ENCODE measurements at places on chromosomes 6 and 20.

- DNase-seq: peak; percentile 31
Observed at GRCh38 chr6:14211562-14211942, 94.0 kb downstream of the CD83 start.

GRCh38 chr6:120363429-120363828 is 970.9 kb downstream of the TBC1D32 start:
- no peak for DNase-seq

- DNase-seq: no peak
Observed at GRCh38 chr6:162053084-162053483, 674.5 kb downstream of the PRKN start.

- no peak for DNase-seq
Observed at GRCh38 chr6:169253337-169254238, at the start of gene THBS2. Gene THBS2 (minus strand): TSS chr6:169253846. CDS start chr6:169250784, 3,062 bp downstream.

DNA sequence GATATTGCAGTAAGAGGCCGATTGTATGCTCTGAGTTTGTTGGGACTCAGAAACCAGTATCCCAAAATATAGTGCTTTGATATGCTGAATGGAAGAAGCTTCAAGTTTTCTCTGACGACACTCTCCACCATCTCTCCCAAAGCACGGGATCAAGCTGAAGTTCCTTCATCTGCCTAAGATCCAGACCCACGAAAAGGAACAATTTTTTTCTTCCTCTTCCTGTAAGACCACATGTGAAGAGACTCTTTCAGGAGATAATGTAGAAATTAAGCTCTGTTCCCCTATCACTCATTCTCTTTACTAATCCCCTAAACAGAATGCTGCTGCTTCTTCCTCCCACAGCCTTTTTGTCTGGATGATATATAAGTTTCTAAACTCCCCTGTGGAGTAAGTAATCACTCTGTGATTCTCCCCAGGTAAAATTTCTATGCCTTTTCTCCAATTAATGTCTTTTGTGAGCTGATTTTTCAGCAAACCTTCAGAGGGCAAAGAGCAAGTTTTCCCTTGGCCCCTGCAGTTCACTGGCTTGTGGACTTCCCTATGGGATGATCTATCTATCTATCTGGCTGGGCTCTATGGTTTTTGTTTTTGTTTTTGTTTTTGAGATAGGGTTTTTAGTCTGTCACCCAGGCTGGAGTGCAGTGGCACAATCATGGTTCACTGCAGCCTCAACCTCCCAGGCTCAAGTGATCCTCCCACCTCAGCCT is 13.5 kb upstream of the PNRC1 start:
- DNase-seq: no peak

GRCh38 chr20:7305976-7306375 is 538.5 kb downstream of the BMP2 start:
- DNase-seq: no peak

DNA sequence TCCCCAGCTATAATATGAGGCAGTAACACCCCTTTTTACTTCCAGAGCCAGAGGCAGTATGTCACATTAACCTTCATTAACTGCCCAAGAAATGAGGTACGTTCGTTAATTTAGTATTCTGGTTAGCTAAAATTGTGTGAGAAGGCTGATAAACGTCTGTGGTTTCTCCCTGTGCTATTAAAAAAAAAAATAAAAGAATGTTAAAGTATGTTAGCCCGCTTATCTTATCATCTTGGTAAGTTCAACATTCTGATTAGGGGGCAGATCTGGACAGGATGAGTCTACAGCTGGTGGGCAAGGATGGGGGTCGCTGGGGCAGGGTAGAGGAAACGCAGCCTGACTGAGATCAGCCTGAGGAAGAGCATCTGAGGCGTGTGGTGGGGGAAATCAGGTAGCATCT is 154.0 kb downstream of the PRL start:
- no peak for DNase-seq

DNA sequence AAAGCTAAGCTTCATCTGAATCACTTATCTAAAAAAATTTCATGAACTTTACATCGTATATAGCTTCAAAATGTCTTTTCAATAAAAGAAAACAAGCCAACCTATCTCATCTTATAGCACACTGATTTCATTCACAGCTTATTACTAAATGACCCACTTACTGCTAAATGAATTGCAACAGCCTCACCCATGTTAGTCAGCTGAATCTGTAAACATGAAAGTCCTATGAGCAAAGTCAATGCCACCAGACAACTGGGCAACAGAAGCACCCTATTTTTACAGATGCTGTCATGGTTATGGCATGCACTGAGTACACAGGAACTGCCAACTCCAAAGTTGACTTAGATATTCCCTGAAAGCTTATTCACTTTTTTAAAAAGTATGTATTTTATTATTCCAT is 41.2 kb upstream of the DST start:
- no peak for DNase-seq

- DNase-seq: no peak
Observed at GRCh38 chr6:64520050-64520449, 884.4 kb downstream of the PHF3 start.

- DNase-seq: no peak
Observed at GRCh38 chr20:24738058-24738775, 210.9 kb upstream of the CST7 start.

DNA sequence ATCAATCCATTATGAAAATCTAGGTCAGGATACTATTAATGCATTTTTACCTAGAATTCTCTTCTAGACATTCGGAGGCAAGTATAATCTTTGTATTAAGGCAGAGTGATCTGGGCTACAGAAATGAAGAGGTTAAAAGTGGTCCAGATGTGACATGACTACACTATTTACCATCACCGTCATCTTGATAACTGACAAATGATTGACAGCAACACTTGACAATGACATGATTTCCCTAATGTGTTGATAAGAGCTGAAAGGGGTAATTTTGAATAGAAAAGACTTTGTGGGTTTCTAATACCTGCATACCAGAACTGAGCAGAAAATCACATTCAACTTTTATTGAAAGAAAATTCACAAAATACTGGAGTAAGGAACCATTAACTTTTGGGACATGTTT is 718.9 kb upstream of the MAP3K7 start:
- no peak for DNase-seq

- DNase-seq: no peak
Observed at GRCh38 chr6:162290846-162291465, 436.6 kb downstream of the PRKN start.

GRCh38 chr6:16003197-16003491 is 125.7 kb upstream of the MYLIP start:
- no peak for DNase-seq

DNA sequence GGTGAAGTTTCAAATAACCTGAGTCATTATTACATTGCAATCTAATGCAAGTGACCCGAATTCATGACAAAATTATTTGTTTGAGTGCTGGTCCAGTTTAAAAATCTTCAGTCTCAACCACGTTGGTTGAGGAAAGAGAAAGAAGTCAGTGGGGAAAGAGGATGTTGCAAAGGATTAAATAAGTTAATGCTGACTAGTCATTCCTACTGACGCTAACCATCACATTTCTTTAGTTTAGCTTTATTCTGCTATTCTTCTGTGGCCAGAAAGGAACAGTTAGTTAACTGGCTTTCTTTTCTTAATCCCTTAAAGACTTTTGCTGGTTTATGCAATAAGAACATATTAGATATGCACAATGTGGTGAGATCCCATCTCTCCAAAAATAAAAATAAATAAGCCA is 143.8 kb upstream of the FAM83B start:
- no peak for DNase-seq

DNA sequence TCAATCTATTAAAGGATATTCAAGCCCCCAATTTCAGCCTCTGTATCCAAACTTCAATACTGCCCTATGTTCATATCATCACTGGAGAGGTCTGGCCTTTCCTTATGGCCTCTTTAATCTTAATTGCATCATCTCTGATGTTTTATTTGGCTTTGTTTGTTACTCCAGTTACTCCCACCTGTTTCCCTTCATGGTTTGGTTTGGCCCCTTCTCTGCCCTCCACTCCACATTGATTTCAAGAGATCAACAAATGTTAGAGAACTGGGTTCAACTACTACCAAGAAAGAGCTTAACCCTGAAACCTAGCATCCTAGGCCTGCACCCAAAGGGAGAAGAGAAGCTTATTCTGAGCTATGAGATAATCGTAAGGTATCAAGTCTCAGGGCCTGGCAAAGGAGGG is 221.6 kb downstream of the LAMA2 start:
- DNase-seq: no peak

GRCh38 chr20:46117704-46118467 is at the start of gene CD40:
Gene CD40 (plus strand): TSS chr20:46118314. CDS start chr20:46118344, 30 bp downstream.
- DNase-seq: peak; percentile 89

- no peak for DNase-seq
Observed at GRCh38 chr6:90072935-90073464, 178.7 kb downstream of the GJA10 start.

DNA sequence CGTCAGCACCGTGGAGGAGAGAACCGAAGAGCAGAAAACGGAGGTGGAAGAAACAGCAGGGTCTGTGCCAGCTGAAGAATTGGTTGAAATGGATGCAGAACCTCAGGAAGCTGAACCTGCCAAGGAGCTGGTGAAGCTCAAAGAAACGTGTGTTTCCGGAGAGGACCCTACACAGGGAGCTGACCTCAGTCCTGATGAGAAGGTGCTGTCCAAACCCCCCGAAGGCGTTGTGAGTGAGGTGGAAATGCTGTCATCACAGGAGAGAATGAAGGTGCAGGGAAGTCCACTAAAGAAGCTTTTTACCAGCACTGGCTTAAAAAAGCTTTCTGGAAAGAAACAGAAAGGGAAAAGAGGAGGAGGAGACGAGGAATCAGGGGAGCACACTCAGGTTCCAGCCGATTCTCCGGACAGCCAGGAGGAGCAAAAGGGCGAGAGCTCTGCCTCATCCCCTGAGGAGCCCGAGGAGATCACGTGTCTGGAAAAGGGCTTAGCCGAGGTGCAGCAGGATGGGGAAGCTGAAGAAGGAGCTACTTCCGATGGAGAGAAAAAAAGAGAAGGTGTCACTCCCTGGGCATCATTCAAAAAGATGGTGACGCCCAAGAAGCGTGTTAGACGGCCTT is 41.6 kb downstream of the ZBTB2 start:
- DNase-seq: no peak

- DNase-seq: no peak
Observed at GRCh38 chr20:417801-418342, 9.8 kb downstream of the RBCK1 start.

DNA sequence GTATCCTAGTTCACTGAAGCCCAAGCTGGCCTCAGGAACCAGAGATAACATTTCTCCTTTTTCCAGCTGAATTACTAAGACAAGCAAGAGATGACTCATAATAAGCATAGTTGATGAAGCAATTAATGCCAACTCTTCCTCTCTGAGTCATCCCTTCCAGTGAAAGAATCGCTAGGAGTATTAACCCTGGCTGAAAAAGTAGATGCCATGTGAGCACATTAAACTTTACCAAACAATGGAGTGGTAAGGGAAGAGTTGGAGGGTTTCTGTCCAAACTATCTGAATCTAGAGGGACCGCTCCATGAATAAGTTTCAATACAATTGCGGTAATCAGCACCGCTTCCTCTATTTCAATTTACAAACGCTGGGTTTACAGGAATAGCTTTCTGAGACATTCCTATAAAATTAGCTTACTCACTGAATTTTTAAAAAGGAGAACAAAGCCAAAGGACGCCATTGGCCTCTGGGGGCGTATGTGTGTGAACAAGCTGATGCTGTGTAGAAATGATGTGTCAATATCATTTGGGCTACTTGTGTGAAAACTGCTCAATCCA is 48.3 kb downstream of the ATXN1 start:
- DNase-seq: peak; percentile 35

GRCh38 chr20:60559462-60559861 is 601.2 kb downstream of the CDH26 start:
- no peak for DNase-seq

- no peak for DNase-seq
Observed at GRCh38 chr6:109055771-109056235, 38.8 kb downstream of the SESN1 start.

- no peak for DNase-seq
Observed at GRCh38 chr6:161344626-161345025, 70.8 kb upstream of the AGPAT4 start.

DNA sequence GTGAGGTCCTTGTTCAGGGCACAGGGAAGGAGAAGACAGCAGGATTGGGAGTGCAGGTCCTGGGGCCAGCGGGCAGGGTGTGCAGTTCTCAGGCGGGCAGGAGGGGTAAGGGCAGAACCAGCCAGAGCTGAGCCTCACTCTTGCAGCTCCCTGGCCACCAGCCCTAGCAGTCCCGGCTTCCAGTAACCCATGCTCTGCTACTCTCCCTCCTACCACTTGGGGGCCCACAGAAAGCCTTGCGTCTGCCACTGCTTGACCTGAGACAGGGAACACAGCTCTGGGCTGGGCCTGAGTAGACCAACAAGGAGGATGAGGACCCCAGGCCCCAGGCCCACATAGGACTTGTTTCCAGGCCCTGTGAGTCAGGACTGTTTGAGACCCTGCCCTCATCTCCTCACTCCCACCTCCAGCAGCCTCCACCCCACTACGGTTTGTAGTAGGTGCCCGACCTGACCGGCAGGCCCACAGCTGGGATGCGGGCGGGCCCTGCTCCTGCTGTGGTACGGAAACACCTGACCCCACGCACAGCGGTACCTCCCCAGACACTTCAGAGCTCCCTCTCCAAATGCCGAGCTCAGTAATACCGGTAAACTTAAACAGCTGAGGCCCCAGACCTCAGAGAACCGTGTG is 39.2 kb downstream of the KCNK5 start:
- peak; percentile 61 for DNase-seq

DNA sequence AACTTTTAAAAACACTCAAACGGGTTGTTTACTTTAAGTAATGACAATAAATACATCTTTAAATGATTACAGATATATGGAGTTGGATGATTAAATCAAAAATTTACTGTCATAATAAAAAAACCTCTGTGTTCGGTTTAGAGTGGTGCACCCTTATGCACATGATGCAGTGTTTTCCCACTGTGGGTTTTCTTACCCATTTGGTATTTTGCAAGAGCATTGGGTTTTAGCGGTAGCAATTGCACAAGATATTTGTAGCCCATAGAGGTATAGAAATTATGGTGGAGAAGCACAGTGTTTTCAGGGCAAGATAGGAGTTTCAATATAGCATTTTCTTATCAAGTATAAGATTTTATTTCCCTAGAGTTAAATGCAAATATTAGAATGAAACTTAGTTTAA is 410.8 kb upstream of the PLCB4 start:
- no peak for DNase-seq

DNA sequence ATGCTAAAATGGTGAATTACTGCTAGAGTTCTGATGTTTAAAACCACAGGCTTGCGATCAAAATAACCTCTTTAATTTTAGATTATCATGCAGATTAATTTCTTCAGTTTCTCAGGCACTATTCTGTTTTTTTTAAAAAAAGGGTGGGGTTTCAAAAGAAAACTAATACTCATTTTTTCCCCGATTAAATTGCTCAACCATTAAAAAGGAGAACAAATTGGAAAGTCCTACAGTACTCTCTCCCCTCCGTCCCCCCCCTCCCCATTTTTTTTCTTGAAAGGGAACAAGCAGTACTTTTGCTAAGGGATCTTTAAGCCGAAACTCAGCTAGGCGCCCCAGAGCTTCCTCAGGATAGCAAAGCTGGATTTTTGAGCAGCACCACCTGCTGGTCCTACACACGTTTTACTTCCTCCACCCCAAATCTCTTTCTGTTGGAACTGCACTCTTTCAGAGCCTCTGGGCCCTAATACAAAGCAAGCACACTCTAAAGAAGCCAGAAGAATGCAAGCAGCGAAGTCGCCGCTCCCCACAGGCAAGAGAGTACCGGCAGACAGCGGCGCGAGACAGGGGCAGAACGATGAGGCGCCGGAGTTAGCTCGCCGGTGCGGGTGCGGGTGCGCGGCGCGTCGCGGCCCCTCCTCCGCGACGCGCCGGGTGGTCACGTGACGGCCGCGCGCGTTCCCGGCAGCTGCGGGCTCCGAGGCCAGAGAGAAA is at the start of gene RNF146:
Gene RNF146 (plus strand): TSS at position 687 of the 714 bp plus-strand sequence. CDS start 13,475 bp downstream, outside the sequence.
- peak; percentile 91 for DNase-seq

GRCh38 chr6:79170959-79171358 is 63.5 kb downstream of the HMGN3 start:
- no peak for DNase-seq

GRCh38 chr6:146484411-146484810 is 59.2 kb upstream of the RAB32 start:
- no peak for DNase-seq

Measured in HEK293T (cell line).